ENCODE measurements at places on chromosomes 7 and 10. TPM values are rescaled to one million over a fixed set of nuclear protein-coding genes. Genes with fewer than 3 reads are reported as not detected.

- DNase-seq = no peak
- H3K4me3 ChIP-seq = no peak overlapping the region
- H3K36me3 ChIP-seq = no peaks in the 10 kb centered on the region
- H3K4me1 ChIP-seq = no peaks in the 10 kb centered on the region
- no peak overlapping the region for H3K27ac ChIP-seq
- H3K27me3 ChIP-seq = no peaks in the 10 kb centered on the region
These were observed 172.4 kb upstream of the ZMIZ1 start for GRCh38 chr10:78896159-78896928.

GRCh38 chr10:118407026-118407425, 64.9 kb upstream of the FAM204A start:
- no peaks in the 10 kb centered on the region for H3K36me3 ChIP-seq
- DNase-seq = no peak
- no peaks in the 10 kb centered on the region for H3K4me1 ChIP-seq
- H3K27ac ChIP-seq = no peak overlapping the region
- H3K4me3 ChIP-seq = no peak overlapping the region
- no peaks in the 10 kb centered on the region for H3K27me3 ChIP-seq

Gene NYAP1
- total RNA-seq = 0.41 TPM

DNA sequence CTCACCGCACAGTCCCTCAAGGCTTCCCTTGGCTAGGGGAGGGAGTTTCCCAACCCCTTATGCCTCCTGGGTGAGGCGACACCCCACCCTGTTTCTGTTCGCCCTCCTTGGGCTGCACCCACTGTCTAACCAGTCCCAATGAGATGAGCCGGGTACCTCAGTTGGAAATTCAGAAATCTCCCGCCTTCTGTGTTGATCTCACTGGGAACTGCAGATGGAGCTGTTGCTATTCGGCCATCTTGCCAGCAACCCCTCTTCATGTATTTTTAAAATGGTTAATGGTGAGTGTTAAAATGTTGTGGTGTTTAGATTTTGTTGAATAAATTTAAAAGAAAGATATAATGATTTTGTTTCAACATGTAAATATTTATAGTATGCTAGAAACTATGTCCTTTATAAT, 22.0 kb downstream of the UMAD1 start:
- DNase-seq = no peak
- H3K27me3 ChIP-seq = no peaks in the 10 kb centered on the region

- H3K27ac ChIP-seq = no peak overlapping the region
- H3K4me3 ChIP-seq = no peak overlapping the region
- H3K36me3 ChIP-seq = no peaks in the 10 kb centered on the region
- DNase-seq = no peak
- no peaks in the 10 kb centered on the region for H3K4me1 ChIP-seq
- no peaks in the 10 kb centered on the region for H3K27me3 ChIP-seq
These were observed 161.8 kb upstream of the MTPN start for GRCh38 chr7:136138991-136139390.

- no peaks in the 10 kb centered on the region for H3K36me3 ChIP-seq
- H3K4me1 ChIP-seq = peaks cover 3% of the 10 kb centered on the region
- no peak overlapping the region for H3K4me3 ChIP-seq
- H3K27ac ChIP-seq = no peak overlapping the region
- H3K27me3 ChIP-seq = no peaks in the 10 kb centered on the region
These were observed 509.3 kb downstream of the SORCS3 start for GRCh38 chr10:105150259-105150880.

DNA sequence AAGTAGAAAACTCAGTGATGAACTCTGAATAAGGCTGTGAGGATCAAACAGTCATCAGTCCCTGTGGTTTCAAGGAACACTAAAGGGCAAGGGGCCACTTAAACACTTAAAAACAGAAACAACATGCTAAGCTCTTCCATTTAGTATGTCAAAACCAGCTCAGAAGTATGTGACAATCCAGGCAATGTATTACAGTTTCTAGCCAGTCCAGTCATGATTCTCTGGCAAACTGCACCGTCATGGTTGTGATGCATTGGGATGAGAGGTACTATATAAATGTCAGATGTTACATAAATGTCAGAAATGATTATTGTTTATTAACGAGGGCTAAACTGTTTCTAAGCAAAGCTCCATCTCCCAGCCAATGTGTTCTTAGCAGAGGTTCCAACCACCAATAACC, 4.7 kb upstream of the CREB5 start:
- no peak overlapping the region for H3K4me3 ChIP-seq
- peaks cover 3% of the 10 kb centered on the region for H3K4me1 ChIP-seq
- no peak for DNase-seq
- no peaks in the 10 kb centered on the region for H3K36me3 ChIP-seq
- H3K27ac ChIP-seq = no peak overlapping the region

DNA sequence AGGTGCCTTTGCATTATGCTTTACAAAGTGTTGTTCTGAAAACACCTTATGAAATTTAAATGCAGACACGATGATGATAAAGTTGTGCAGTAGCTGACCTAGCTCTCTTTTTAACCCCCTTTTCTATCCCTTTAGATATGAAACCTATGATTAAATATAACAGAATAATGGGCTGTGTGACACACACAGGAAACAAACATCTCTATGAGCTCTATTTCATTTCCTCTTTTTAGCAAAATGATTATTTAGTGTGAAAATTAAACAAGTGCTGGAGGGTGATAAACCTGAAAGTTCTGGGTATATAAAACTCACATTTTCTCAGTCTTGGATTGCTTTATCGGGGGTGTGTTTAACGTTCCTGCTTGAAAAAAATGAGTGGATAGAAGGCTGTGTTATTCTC, 1310.5 kb upstream of the CELF2 start:
- no peak for DNase-seq
- H3K4me3 ChIP-seq = no peak overlapping the region
- no peaks in the 10 kb centered on the region for H3K27me3 ChIP-seq

Gene PCLO
- total RNA-seq = 12.0 TPM

Gene STEAP2
- total RNA-seq = 15.8 TPM

GRCh38 chr10:44977287-44978212, 1.1 kb downstream of the DEPP1 start:
- no peaks in the 10 kb centered on the region for H3K27me3 ChIP-seq
- no peaks in the 10 kb centered on the region for H3K36me3 ChIP-seq
- peak overlapping the region; percentile 97 for H3K27ac ChIP-seq
- H3K4me1 ChIP-seq = no peaks in the 10 kb centered on the region
- peak overlapping the region; percentile 44 for H3K4me3 ChIP-seq

DNA sequence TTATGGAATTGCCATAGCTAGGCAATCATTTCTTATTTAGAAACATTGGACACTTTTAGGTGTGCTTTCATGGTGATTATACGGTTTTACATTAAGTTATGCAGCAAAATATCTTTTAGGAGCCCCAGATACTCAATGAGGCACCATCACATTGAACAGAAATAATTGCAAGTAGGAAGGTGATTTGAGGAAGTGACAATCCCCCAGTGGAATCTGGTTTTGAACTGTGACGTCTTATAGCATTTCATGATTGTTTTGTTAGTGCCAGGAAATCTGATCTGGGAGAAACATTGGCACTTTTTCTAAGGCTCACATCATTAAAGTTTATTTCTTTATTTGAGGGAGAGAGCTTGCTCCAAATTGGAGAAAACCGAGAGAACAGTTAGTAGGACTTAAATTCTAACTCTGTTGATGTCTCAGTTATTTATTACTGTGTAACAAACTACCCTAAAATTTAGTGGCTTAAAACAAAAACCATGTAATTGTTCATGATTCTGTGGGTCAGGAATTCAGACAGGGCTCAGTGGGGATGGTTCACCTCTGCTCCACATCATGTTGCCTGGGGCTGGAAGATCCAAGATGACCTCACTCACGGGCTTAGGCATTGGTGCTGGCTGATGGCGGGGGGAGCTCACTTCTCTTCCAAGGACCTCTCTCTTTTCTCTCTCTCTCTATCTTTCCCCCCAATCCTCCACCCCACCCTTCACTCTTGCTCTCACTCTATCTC, 78.2 kb upstream of the STEAP1B start:
- H3K27ac ChIP-seq = peak overlapping the region; percentile 83
- no peak for DNase-seq
- peaks cover 8% of the 10 kb centered on the region for H3K4me1 ChIP-seq
- H3K36me3 ChIP-seq = no peaks in the 10 kb centered on the region

- peaks cover 29% of the 10 kb centered on the region for H3K36me3 ChIP-seq
- H3K4me3 ChIP-seq = peak overlapping the region; percentile 90
- no peaks in the 10 kb centered on the region for H3K4me1 ChIP-seq
These were observed 994 bp downstream of the GATAD1 start for GRCh38 chr7:92448205-92448747.

DNA sequence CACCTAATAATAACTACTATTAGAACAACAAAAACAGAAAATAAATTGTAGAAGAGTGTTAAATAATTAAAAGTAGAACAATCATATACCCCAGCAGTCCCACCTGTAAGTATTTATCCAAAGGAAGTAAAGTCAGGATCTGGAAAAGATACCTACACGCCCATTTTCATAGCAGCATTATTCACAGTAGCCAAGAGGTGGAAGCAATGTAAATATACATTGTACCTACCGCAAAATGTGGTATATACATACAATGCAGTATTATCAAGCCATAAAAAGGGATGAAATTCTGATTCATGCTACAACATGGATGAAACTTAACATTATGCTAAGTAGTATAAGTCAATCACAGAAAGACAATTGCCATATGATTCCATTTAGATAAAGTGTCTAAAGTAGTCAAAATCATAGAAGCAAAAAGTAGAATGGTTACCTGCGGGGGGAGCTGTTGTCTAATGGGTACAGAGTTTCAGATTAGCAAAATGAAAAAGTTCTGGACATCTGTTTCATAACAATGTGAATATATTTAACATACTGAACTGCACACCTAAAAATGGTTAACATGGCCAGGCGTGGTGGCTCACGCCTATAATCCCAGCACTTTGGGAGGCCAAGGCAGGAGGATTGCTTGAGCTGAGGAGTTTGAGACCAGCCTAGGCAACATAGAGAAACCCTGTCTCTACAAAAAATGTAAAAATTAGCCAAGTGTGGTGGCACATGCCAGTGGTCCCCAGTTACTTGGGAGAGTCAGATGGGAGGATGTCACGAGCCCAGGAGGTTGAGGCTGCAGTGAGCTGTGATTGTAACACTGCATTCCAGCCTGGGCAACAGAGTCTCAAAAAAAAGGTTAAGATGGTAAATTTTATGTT, 6.0 kb upstream of the TMED4 start:
- no peak for DNase-seq
- no peak overlapping the region for H3K4me3 ChIP-seq
- no peaks in the 10 kb centered on the region for H3K36me3 ChIP-seq
- no peak overlapping the region for H3K27ac ChIP-seq

Gene TBRG4
- total RNA-seq = 67.8 TPM

DNA sequence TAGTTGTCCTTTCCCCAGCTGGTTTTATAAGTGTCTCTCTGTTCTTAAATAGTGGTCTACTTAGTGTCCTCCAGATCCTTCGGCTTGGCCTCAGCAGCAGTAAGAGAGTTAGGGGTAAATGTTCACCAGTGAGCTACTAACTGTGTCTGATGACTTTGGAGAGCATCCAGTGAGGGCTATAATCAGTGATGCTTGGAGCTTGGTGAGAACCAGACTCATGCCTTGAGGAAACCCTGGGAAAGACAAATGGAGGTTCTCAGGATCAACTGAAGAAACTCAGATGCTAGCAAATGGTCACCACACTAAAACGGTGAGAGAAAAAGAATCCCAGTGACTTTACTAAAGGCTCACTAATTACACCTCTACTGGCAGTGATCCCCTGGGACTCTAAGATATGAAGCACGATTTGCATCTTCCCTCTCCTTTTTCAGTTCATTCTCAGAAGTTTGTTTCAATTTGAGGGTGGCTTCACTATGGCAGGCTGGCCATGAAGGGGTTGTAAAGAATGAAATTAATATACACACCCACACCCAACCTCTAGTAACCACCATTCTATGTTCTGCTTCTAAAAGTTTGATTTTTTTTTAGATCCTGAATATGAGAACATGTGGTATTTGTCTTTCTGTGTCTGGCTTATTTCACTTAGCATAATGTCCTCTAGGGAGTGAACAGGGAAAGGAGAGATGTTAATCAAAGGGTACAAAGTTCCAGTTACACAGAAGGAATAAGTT, 177.9 kb downstream of the PDE1C start:
- no peak for DNase-seq
- H3K36me3 ChIP-seq = no peaks in the 10 kb centered on the region
- no peak overlapping the region for H3K27ac ChIP-seq
- no peaks in the 10 kb centered on the region for H3K27me3 ChIP-seq
- H3K4me3 ChIP-seq = no peak overlapping the region
- no peaks in the 10 kb centered on the region for H3K4me1 ChIP-seq

DNA sequence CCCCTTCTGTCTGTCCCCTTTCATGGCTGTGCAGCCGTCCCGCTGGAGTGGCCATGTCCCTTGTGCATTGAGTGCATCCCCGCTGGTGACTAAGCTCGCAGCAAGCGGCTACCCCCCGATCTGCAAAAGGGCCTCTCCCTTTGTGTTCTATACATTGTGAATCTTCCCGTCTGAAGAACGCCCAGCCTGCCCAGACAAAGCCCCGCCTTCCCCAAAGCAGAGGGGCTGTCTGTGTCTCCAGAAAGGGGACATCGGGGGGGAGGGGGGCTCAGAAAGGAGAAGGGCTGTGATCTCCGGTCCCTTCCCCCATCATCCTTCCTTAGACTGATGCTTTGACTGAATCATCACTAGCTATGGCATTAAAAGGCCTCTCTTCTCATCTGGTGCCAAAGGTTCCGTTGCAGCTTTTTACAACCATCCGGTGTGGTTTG, 11.9 kb downstream of the NPTX2 start:
- DNase-seq = peak; percentile 16
- no peak overlapping the region for H3K4me3 ChIP-seq
- H3K27ac ChIP-seq = no peak overlapping the region
- H3K4me1 ChIP-seq = no peaks in the 10 kb centered on the region
- H3K36me3 ChIP-seq = no peaks in the 10 kb centered on the region
- H3K27me3 ChIP-seq = no peaks in the 10 kb centered on the region

Gene CYP3A4
- total RNA-seq = not detected

GRCh38 chr7:5470167-5470532, 46.5 kb upstream of the TNRC18 start:
- H3K4me3 ChIP-seq = no peak overlapping the region
- H3K27me3 ChIP-seq = no peaks in the 10 kb centered on the region
- no peaks in the 10 kb centered on the region for H3K4me1 ChIP-seq
- no peak overlapping the region for H3K27ac ChIP-seq
- no peak for DNase-seq
- H3K36me3 ChIP-seq = no peaks in the 10 kb centered on the region

DNA sequence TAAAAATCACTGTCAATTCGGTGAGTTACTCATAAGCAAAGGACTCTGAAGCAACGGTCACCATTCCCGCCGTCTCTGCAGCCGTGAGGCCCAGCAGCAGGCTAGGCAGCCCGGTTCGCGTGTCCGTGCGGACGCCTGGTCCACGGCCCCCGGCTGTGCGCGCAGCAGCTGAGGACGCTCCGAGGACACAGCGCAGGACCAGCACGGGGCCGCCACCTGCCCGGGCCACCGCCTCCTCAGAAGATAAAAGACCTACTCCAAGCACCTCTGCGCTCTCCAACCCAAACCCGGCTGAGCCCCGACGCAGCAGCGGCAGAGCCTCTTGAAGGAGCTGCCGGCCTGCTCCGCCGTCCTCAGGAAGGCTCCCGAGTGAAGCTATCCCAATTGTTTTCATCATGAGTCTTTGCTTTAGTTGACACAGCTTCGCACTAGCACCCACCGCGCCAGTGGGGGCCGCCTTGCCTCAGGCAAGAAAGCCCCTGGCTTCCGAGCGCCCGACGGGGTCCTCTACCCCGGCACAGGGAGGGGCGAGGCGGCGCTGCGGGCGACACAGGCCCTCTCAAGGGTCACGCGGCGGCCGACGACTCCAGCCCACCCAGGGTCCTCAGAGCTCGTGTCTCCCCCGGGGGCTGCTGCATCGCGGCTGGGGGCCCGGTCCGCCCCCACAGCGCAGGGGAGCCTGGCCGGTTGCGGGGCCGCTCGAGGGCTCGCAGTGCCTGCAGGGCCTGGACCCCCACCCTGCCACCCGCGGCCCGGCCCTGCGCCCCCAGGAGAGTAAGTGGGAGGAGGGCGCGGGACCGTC, 16.9 kb upstream of the GPR146 start:
- H3K4me1 ChIP-seq = peaks cover 17% of the 10 kb centered on the region
- DNase-seq = peak; percentile 86
- no peaks in the 10 kb centered on the region for H3K27me3 ChIP-seq
- peak overlapping the region; percentile 63 for H3K27ac ChIP-seq
- H3K36me3 ChIP-seq = no peaks in the 10 kb centered on the region

Measured in kidney (tissue), 22 donors.